ENCODE measurements at places on chromosomes 13 and 19. TPM values are rescaled to one million over a fixed set of nuclear protein-coding genes. Genes with fewer than 3 reads are reported as not detected.

The ZNF575 gene
- 3.0 TPM for total RNA-seq

The NUCB1 gene
- 90.0 TPM for total RNA-seq

The ZNF91 gene
- total RNA-seq, result 25.1 TPM

The LHFPL6 gene
- 1.0 TPM for total RNA-seq

The KLK4 gene
- not detected for total RNA-seq

The SOX1 gene
- 0.10 TPM for total RNA-seq

The LPAR2 gene
- 9.4 TPM for total RNA-seq

The SIGLEC5 gene
- 0.11 TPM for total RNA-seq

The ZNF132 gene
- 1.8 TPM for total RNA-seq

The CRB3 gene
- 1.6 TPM for total RNA-seq

The IFI30 gene
- total RNA-seq, result 13.6 TPM

The KLK11 gene
- 0.24 TPM for total RNA-seq

The ZNF93 gene
- 3.3 TPM for total RNA-seq

The BRSK1 gene
- 5.0 TPM for total RNA-seq

The EBI3 gene
- 26.2 TPM for total RNA-seq

The ZNF805 gene
- 12.0 TPM for total RNA-seq

The ANGPTL8 gene
- not detected for total RNA-seq

The RFX1 gene
- 12.3 TPM for total RNA-seq

The CPT1C gene
- total RNA-seq, result 0.60 TPM

The NXNL1 gene
- not detected for total RNA-seq

The LNX2 gene
- 3.4 TPM for total RNA-seq

The DPY19L3 gene
- 17.1 TPM for total RNA-seq

The ADGRE3 gene
- not detected for total RNA-seq

The THSD8 gene
- total RNA-seq, result 18.8 TPM

The ZIM2 gene
- total RNA-seq, result not detected

Data from activated T-cell treated with anti-CD3 and anti-CD28 coated beads, Interleukin-2, amount 50 U/mL, for 4 hours (primary cell).